Caki2 (cell line): ENCODE measurements at places on chromosomes 13 and 19.

- no peak for DNase-seq
Measured at GRCh38 chr13:86864376-86864775, 806.8 kb upstream of the SLITRK5 start.

DNA sequence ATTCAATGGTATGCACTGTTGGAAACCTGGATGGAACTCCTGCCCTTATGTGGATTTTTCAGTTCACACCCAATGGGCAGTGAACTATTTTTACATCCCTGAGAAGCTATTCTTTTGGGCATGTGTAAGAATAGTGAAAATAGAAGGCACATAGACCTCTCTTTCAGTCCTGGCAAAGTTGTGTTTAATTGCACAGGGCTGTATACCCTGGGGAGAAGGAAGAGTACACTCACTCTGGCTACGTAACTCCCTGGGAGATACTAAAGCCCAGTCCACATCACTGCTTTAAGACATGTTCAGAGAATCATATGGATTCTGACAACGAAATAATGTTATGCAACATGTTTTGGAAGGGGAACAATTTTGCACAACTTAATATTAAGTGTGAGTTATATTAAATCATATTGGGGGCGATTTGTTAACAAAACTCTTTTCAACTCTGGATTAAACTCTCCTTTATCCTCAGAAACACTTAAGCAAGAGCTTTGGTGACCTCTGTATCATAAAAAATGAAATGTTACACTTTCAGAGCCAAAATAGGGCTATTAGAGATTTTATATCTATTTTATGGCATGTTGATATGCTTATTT lies 166.1 kb downstream of the DCT start:
- DNase-seq = no peak

GRCh38 chr13:80530191-80530590 lies 189.3 kb upstream of the SPRY2 start:
- no peak for DNase-seq

DNA sequence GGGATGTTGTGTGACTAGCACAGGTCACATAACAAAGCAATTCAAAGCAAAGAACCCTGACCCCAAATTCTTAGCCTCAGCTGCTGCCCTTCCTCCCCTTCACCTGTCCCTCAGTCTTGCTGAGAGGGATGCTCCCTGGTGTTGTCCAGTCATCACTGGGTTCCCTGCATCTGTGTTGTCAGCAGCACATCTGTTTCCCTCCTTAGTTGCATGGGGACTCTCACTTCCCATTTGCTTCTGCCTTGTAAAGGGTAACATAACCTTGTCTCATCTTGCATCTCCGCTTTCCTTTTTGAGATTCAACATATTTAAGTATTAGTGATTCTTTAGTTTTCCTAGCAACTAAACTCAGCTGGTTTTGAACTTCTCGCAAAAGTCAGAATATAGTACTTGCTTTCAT lies 54.0 kb downstream of the SPATA13 start:
- DNase-seq = no peak

- no peak for DNase-seq
Measured at GRCh38 chr19:31264041-31264778, 85.0 kb downstream of the TSHZ3 start.

DNA sequence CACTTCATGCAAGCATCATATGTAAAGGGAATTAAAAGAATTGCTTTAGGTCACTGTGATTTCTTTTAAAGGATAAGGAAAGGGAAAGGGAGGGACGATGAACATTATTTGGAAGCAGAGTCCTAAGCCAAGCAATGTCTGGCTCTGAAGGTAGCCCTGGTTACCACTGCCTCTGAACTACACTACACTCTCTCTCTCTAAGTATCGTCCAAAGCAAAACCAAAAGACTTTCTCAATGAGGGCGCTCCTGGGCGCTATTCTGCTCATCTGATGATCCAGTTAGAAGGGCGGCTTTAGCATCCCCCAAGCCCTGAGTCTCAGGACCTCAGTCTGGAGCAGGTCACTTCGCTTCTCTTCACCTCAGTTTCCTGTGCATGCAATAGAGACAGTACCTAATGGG lies 26.2 kb downstream of the FOXO1 start:
- DNase-seq = no peak

- no peak for DNase-seq
Measured at GRCh38 chr19:2231621-2232221, 4.4 kb downstream of the PLEKHJ1 start.

- DNase-seq = no peak
Measured at GRCh38 chr13:65808061-65808460, 1422.1 kb downstream of the PCDH9 start.

DNA sequence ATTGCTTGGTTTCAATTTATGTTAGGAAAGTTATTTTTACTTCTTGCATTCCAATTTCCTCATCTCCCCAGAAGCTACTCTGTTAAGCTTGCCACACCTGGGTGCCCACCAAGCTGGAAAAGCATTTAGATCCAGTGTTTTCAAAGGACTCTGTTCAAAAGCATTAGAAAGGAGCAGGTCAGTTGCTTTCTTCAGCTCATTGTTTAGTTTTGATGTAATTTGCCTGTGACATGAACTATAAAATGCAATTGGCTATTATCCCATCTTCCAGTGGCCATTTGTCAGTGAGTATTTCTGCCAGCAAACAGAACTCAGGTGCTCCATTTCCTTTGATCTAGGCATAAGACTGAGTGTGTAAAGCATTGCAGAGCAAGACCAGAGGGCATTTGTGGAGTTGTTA lies 46.7 kb upstream of the RNF113B start:
- peak; percentile 69 for DNase-seq

GRCh38 chr13:91406619-91407018 lies 8.2 kb downstream of the GPC5 start:
- peak; percentile 5 for DNase-seq

GRCh38 chr13:39835253-39835652 lies 179.8 kb downstream of the COG6 start:
- DNase-seq = no peak

- no peak for DNase-seq
Measured at GRCh38 chr19:17105556-17105955, 30.0 kb downstream of the MYO9B start.

DNA sequence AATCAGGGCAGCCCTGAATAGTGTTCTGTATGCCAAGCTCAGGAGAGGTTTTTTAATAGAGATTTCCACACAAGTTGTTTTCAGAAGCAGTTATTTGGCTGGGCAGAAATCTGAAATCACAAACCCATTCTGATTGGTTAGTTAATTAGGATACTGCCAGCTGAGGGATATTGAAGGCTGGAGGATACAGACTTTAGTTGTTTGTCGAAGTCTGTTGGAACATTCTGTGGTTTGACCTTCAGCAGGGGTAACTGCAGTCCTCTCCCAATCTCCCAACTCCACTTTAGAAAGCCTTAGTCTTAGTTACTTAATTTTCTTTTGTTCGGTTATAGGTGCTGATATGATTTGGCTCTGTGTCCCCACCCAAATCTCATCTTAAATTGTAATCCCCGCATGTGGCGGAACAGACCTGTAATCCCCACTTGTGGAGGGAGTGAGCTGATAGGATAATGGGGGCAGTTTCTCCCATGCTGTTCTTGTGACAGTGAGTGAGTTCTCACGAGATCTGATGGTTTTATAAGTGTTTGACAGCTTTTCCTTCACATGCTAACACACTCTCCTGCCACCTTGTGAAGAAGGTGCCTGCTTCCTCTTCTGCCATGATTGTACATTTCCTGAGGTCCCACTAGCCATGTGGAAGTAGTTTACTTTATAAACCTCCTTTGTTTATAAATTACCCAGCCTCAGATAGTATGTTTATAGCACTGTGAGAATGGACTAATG lies 169.2 kb downstream of the GPC5 start:
- no peak for DNase-seq

- peak; percentile 47 for DNase-seq
Measured at GRCh38 chr19:6800991-6801484, 28.5 kb downstream of the VAV1 start.

- no peak for DNase-seq
Measured at GRCh38 chr13:94261163-94261562, 218.3 kb downstream of the DCT start.

- DNase-seq = peak; percentile 47
Measured at GRCh38 chr19:52941941-52942385, 18.7 kb upstream of the ZNF888 start.

GRCh38 chr19:39100500-39101166 lies 16.5 kb downstream of the ACP7 start:
- DNase-seq = no peak

- DNase-seq = no peak
Measured at GRCh38 chr13:40275636-40276035, 390.8 kb downstream of the FOXO1 start.

DNA sequence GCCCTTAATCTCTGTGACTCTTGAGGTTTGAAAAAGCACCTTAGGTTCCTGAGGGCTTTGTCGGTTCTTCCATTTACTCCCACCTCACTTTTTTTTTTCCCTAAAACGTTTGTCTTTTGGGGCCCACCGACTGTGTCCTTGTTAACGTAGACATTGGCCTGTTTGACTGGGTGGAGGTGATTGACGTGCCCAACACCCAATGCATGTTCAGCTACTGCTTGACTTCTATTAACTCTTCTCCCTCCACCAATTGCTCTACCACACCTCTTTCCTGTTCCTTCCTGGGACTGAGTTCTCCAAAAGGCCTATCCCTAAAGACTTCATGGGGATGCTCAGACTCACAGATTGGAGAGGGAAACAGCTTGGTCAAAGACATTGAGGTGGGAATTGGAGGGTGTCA lies 17.3 kb downstream of the CKM start:
- DNase-seq = no peak

DNA sequence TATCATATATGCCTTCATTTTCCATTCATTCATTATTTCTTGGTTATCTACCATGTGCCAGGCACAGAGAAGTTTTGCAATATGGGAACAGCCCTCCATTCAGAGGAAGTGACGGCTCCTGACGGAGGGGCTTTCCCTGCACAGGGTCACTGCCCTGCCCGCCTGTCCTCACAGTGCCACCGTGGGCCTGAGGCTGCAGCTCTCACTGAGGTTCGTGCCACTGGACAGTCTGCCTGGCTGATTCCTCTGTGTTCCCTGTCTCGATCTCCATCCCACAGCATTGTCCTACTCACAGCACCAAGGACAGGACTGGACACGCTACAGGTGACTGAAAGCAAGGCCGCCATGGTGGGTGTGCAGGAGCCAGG lies 92.7 kb downstream of the TSHZ3 start:
- DNase-seq = no peak

GRCh38 chr19:47573071-47574026 lies at the start of gene ZNF541:
ZNF541 (minus strand) TSS chr19:47573148; CDS start chr19:47555856, 17,292 bp downstream.
- no peak for DNase-seq

DNA sequence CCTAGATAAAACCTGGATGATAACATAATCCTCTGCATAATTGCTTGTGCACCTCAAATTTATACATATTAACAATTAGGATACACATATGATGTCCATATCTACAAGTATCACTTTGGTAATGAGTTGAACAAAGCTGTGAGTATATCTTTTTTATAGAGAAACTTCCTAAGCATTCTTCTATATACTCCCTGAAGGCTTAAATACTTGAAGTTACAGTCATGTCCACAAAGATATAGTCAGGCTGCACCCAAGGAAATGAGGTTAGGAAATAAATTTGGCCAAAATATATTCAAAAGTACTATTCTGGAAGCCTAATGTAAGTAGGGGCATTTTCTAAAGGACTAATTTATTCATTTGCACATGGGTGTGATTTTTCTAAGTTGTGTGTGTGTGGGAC lies 761.5 kb downstream of the PCDH9 start:
- no peak for DNase-seq

- DNase-seq = no peak
Measured at GRCh38 chr13:111511805-111512504, 191.5 kb downstream of the TEX29 start.

DNA sequence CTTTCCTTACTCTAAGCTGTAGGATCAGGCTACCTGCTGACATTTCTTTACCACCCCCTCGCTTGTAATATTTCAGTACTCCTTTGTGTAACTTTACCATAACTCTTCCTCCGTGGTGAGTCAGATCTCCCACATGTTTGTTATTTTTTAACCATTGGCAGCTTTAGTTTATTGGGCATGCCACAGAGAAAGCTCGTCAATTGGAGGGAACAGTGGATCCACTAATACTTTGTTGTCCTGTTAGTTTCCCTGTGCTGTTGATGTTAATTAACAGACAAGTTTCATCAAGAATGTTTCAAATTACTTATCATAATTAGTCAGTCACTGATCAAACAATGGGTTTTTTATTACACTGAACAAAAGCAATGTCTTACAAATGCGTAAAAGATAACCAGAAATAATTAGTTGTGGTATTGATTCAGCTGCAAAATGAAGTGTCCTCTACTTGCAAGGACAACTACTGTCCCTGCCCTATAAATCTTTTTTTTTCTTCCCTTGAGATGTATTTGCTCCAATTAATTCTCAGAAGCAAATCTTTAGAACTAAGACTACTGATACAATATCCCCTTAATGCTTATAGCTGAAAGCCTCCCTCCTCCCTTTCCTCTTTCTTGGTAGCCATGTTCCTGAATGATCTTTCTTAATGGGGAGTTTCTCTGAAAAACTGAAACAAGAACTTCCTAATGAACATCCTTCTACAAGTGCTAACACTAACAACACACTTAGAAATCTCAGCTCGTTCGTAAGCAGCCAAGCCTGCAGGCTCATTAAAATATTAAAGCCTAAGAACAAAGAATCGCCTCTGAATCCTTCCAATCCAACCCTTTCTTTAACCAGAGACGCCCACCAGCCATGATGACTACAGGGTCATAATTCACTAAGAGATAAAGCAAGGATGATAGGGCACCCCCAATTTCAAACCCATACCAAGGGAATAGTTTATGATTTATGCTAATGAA lies 22.2 kb downstream of the EFNB2 start:
- DNase-seq = no peak

DNA sequence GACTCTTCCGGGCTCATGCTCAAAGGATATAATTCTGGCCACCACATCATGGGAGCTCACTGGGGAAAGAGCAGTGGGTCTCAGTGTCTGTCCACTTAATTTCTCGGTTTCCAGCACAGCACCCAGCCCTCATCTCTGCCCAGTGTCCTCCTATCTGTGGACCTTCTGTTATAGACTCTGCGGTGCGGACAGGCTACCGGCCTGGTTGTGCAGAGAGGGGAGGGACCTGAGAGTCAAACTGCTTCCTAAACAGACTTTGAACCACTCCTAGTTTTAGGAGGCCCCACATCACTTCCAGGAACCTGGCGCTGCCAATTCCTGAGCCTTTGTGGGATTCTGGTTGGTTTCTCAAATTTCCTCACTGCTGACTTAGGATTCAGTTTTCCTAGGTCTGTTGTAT lies 59.8 kb upstream of the MED4 start:
- no peak for DNase-seq

- DNase-seq = no peak
Measured at GRCh38 chr13:36108342-36108741, 22.8 kb downstream of the DCLK1 start.

GRCh38 chr13:51156648-51157047 lies 45.6 kb upstream of the C13orf42 start:
- DNase-seq = no peak

- DNase-seq = peak; percentile 55
Measured at GRCh38 chr19:29805031-29805965, 6.5 kb upstream of the CCNE1 start.

- no peak for DNase-seq
Measured at GRCh38 chr13:59906413-59907049, 257.2 kb downstream of the DIAPH3 start.
